ENCODE measurements at places on chromosomes 3 and 15.

GRCh38 chr15:68032672-68033071 lies 21.4 kb upstream of the PIAS1 start:
- no peak for DNase-seq

DNA sequence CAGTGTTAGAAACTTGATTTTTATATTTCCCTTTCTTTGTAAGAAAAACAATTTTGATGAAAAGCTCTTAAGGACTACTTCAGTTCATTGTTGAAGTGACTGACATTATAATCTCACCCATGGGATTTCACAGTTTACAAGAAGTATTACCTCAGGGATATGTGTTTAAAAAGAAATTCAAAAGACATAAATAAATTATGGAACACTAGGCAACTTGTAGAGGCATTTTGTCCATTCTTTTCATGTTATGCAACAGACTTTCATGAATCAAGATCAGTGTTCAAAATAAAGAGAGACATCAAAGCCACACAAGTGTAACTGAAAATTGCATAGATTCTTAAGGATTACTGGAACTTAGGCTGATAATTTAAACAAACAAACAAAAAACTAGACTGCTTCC lies 196.8 kb upstream of the AGTR1 start:
- no peak for DNase-seq

DNA sequence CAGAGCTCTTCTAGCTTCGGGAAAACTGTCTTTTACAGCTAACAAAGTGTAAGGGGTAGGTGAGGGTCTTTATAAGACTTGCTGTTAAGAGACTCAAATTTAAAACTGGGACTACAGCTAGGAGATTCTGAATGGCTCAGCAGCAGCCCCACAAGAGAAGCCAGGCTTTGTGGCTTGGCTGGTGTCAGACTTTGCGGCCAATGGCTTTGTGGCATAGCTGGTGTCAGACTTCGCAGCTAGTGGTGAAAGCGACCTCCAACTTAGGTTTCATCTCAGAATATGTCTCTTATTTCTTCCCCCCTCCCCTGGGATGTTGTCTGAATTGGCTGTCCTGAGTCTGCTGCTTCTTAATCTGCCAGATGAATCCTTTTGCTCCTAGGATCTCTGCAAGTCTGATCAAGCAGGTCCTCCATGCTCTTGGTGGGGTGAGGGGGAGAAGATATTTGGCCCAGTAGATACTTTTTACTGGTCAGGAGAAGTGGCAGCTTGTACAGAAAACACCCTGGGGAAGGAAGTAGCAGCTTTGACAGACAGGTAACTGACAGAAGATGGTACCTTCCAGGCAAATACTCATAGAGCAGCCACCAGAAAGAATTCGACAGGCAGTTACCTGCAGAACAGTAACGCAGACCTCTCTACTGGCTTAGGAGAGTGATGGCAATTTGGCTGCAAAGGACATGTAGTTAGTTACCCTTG lies 8.4 kb downstream of the BOC start:
- no peak for DNase-seq

GRCh38 chr3:53890726-53891475 lies 758 bp downstream of the SELENOK start:
- no peak for DNase-seq

GRCh38 chr3:64265646-64266045 lies 40.4 kb upstream of the PRICKLE2 start:
- no peak for DNase-seq

GRCh38 chr3:172617976-172618375 lies 92.9 kb downstream of the NCEH1 start:
- no peak for DNase-seq

DNA sequence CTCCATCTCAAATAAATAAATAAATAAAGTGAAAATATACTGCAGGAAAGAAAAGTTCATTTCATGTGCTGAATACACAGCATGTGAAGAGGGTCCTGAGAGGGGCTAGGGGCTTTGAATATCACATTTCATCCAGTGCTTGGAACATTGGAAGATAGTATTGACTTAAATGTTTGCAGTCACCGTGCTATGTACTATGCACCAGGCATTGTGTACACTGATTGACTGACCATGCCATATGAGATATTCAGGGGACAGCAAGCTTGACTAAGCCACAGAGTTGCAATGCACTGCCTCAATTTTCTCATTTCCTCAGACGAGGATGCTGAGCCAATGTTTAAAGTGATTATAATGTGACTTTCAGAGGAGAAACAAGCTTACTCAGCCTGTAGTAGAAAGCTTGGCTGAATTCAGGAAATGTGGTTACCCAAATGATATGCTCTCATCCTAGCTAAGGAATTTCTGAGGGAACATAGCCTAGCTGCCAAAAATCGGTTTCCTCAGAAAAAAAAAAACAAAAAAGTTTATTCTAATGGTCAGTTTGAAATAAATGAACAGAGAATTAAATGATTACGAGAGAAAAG lies 557.9 kb downstream of the FGF12 start:
- no peak for DNase-seq

GRCh38 chr3:173938159-173938558 lies 540.6 kb downstream of the NLGN1 start:
- no peak for DNase-seq

DNA sequence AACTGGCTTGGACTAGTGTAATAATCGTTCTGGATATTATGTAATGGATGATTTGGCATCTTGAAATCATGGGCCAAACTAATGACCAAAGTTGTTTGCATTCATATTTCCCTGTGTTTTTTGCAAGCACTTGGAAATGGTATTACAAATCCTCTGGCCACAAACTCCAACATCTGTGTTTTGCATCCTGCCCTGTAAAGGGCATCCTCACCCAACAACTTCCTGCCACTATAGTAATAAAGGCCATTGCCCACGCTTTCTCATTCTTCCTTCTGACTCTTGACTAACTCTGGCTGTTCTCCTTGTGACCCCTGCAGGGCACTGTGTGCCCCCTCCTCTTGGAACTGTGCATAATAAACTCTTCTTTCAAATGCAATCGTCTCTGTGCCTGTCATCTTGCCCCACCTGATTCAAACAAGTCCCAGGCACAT lies 25.4 kb upstream of the PSMD6 start:
- no peak for DNase-seq

DNA sequence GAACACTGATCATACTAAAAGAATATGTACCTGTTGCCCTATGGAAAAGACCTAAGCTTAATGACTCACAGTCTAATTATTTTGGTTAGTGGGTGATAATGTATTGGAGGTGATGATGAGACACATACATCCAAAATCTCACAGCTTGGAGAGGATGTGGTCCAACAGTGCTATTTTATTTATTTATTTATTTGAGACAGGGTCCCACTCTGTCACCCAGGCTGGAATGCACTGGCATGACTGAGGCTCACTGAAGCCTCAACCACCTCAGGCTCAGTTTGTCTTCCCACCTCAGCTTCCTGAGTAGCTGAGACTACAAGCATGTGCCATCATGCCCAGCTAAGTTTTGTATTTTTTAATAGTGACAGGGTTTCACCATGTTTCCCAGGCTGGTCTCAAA lies 35.0 kb downstream of the LPP start:
- no peak for DNase-seq

GRCh38 chr3:9476935-9477334 lies 76.7 kb downstream of the LHFPL4 start:
- DNase-seq: no peak

- no peak for DNase-seq
These were observed 537.3 kb upstream of the MCTP2 start for GRCh38 chr15:93694033-93694432.

DNA sequence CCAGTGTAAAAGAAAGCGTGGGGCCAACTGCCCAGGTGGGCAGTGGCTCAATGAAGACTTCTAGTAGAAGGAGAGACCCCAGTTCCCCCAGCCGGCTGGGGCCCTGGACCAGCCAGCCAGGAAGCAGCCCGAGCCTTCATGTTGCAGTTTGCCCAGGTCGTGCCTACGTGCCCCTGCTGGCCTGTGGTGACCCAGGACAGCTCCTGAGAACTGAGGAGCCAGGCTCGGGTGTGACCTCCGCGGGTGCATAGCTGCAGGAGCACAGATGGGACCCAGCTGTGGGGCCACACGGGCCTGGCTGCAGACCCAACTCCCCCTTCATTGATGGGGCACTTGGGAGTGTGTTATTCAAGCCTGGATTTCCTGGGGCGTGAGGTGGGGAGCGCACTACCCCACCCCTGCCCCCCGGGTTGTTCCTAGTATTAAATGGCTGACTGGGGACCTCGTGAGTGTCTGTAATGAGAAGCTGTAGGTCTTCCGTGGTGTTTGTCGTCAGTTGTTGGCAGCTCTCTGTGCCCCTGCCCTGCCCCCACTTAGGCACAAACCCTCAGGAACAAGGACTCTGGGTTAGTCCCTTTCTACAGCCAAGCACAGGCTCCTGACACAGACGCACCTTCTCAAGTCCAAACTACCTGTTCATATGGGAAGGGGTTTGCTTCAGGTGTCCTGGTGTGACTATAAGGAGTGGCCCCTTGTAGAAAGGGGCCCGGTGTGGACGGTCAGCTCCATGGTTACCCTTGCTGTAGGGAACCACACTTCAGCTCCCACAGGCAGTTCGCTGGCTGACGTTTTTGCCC lies 39.1 kb downstream of the IDH2 start:
- no peak for DNase-seq

DNA sequence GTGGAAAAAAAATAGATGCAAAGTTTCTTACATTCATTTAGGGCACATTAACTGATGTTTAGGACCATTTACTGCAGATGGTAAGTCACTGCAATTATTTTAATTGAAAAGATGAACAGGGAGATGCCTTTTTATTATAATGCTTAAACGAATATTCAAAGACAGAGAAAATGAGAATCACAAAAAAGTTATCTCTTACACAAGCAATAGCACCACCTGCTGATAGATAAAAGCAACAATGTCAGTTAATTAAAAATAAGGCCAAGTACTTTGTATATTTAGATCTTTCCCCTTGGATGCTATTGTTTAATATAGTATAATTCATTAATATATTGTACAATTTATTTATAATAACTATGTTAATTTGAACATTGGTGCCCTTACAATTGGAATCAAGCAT lies 55.9 kb downstream of the IFT80 start:
- no peak for DNase-seq

GRCh38 chr15:48149858-48150257 lies 28.2 kb downstream of the MYEF2 start:
- DNase-seq: no peak

DNA sequence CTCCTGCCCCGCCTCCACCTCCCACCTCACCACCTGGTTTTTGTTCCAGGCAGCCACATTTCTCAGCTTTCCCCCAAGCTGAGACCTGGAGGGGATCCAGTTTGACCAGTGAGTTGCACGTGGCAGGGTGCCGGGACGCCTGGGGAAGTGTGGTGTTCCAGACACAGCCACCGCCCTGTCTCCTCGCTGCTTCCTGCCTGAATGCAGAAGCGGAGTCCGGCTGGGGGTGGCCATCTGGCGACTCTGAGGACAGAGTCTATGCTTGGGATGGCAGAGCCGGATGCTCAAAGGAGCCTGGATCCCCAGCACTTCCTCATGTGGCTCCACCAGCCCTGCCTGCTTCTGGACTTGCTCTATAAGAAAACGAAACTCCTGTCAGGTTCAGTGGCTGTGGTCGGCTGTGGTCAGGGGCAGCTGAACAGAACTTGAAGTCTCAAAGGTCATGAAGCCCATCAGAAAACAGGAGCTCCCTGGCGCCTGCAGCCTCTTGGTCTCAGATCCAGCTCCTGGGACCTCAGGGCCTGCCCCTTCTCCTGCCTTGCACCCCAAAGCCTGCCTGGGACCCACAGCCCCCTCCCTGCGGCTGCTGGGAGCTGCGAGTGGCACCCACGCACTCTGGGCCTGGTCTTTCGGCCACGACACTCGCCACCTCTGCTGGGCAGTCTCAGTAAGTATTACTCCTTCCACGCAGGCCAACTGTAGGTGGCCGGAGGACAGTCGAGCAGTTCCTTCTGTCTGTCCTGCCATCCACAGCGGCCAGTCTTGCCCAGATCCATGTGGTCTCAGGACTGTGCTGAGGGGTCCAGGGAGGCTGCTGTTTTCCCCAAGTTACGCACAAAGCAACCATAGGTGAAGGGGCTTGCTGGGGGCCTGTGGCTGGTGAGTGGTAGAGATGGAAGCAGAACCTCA lies 112.8 kb upstream of the MEF2A start:
- DNase-seq: no peak

GRCh38 chr15:70633991-70634390 lies 129.4 kb downstream of the UACA start:
- DNase-seq: no peak

- peak; percentile 40 for DNase-seq
These were observed 135.1 kb downstream of the TMCO5A start for GRCh38 chr15:38069511-38070011.

DNA sequence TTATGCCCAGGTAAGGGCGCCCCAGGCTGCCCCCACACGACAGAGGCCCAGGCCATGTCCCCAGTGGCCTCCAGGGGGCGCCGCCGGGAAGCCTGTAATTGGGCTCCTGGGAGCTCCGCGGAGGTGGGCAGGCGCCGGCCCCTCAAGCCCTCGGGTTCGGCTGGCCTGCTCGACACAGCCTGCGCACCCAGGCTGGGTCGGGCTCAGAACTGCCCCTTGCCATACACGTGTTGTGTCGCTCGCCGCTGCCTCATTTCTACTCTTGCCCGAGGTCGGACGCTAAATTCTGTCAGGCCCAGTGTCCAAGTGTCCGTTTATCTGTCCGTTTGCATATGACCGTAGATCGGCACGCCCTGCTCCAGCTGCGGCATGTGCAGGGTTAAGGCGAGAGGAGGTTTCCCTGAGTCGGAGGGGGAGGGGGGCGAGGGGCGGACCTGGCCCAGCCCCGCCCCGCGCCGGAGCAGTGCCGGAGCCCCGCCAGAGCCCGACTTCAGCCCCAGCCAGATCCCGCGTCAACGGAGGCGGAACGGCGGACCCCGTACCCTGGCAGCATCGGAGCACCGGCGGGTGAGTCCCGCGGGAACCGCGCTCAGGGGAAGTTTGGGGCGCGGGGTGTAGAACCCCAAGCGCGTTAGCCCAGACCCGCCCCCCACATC lies at the start of gene KLHDC8B:
KLHDC8B (plus strand) TSS at position 480 of the 656 bp plus-strand sequence. CDS start 1,172 bp downstream, outside the sequence.
- DNase-seq: peak; percentile 94

DNA sequence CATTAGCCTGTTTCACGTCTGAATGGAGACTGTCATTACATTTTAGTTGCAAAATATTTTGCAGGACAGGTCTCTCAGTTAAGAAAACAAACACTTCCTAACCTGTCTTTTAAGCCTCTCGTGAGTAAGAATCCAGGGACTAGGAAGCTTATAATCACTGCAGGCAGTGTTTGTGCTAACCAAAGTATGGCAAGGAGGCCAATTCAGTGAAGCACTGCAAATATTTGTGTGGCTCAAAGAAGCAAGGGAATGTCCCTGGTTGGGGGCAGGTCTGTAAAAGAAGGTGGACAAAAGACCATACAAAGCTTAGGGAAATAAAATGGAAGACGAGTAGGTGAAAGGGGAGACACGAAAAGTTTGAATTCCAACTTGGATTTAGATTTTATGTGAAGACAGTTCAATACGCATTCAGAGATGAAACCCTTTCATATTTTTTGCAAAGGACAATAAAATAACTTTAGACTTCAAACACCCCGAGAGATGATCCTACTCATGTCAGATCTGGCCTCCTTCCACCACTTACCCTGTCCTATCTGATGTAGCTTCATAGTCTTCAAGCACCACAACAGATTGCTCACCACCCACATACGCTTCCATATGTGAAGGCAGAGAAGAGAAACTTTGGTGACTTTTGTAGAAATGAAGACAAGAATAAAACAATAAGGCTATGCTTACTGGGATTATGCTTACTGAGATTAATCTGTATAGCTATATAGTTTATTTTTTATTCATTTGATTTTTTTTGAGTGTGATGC lies 240.9 kb downstream of the TUSC7 start:
- DNase-seq: no peak
